ENCODE measurements at places on chromosomes 3 and 15. TPM values are rescaled to one million over a fixed set of nuclear protein-coding genes. Genes with fewer than 3 reads are reported as not detected.

DNA sequence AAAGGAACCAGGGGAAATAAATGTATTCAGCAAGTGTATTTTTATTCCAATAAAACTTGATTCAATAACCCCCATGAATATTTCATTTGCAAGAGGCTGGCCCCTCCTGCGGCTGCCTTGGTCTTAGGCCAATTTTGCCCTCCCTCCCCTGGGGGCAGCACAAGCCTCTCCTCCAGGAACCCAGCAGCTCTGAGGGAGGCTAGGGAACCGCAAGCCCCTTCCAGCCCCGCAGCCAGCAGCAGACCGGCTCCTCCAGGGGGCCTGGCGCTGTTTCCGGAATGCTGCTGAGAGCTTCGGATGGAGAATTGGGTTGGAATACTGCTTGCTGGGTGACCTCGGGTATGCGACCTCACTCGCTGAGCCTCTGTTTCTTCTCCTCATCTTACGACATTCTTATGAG, 150.1 kb downstream of the RAB11A start:
- no peak for DNase-seq

GRCh38 chr3:124781476-124782376, 51.5 kb downstream of the UMPS start:
- DNase-seq: no peak

DNA sequence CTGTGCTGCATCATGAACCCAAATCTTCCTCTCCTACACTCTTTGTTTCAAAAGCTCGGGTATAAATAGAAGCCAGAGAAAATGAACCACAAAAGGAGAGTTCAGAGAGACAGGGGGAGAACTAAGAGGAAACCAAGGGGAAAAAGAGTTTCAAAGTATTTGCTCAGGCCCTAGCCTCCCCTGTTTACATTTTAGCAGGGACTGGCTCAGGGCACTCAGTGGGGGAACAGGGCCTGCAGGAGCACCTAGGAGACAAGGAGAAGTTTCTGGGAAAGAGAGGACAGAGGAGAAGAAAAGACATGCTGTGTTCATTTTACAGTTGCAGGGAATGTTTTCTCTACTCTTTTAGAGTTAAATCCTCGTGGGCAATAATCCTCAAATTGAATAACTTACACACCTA, 8.5 kb upstream of the IL17RD start:
- DNase-seq: no peak

GRCh38 chr3:43994657-43995546, 246.8 kb upstream of the TOPAZ1 start:
- no peak for DNase-seq

DNA sequence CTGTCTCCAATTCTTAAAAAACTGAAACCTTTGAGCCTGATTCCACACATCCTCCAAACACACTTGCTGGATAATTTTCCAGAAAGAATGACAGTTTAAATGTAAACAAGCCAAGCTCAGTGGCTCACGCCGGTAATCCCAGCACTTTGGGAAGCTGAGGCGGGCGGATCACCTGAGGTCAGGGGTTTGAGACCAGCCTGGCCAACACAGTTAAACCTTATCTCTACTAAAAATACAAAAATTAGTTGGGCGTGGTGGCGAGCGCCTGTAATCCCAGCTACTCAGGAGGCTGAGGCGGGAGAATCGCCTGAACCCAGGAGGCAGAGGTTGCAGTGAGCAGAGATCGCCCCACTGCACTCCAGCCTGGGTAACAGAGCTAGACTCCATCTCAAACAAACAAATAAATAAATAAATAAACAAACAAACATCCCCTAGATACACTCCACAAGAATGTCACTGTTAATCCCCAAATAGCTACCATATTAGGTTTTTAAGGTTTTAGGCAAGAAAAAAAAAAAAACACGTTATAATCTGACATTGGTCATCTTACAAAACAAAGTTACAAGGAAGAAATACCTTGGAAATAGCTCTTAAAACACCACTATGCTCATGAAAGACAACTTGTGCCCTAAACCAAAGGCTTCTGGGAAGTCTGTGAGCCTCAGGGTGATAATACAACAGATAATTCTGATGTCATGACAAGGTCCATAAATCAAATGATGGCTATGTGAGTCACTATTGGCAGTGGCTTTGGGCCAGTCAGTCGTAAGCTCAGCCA, 13.2 kb downstream of the TNIK start:
- no peak for DNase-seq

DNA sequence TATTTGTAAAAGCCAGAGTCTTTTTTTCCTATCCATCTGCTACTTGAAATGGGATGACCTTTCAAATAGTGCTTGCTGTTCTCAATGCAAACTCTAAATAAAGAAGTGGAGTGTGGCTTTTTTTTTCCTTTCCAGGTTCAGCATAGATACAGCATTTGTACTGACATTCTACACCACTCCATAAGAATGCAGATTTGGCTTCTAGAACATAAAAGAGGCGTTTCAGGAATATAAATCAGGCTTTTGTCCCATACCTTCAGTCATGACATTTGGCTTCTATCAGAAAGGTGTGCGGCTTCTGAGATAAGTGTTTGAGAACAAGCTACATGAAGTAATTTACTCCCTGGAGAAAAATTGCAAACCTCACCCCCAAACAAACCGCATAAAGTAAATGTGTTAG, 553.1 kb downstream of the FHIT start:
- DNase-seq: no peak

- no peak for DNase-seq
These were observed 115.6 kb downstream of the FNDC3B start for GRCh38 chr3:172154768-172155664.

DNA sequence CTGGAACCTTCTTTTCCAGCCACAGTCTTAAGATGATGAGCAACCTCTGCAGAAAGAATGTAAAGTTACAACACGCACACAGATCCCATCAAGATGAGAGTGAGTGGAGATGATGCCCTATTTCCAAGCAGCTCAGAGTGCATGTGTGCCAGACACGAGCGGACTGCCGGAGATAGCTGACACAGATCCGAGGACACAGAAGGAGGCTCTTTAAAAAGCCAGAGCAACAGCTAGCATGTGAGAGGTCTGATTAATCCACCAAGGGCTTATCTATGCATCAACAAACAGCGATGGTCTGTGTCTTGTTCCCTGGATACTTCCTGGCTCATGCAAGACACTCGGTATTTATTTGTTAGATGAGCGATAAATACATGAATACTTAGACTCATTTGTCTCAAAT, 128.6 kb upstream of the DLG1 start:
- no peak for DNase-seq

GRCh38 chr3:116118475-116119169, 326.7 kb downstream of the LSAMP start:
- DNase-seq: no peak

GRCh38 chr3:35223632-35224394, 415.5 kb upstream of the ARPP21 start:
- no peak for DNase-seq

DNA sequence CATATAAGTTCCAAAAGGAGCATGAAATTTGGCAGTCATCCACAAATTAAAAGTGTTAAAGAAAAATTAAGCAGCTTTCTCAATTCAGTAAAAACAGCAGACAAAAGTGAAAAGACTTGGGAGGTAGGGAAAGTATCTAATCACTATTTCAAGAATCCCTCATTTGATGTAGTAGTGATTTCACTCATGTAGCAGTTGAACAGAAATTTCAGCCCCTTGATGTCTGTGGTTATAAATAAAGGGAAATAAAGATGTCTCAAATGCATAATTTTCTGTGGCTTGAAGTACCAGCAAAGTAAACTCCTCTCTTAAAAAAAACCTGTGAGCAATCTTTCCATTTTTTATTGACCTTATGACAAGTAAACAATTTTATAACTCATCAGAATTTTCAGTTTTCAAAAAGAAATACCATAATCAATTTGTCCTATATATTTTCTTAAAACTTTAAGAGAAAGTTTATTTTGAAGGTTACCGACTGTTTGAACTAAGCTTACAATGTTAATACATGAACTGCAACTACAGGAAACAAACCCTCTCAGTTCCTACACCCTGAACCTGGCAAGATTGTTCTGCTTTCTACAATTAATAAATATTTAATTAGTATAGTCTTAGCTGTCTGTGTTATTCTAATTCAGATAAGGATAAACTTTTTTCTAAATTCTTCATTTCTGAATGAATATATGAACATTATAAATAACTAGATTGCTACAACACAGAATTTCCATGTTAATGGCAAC, 94.2 kb downstream of the CBLB start:
- DNase-seq: no peak

GRCh38 chr3:163476179-163476578, 1602.1 kb downstream of the SI start:
- no peak for DNase-seq

DNA sequence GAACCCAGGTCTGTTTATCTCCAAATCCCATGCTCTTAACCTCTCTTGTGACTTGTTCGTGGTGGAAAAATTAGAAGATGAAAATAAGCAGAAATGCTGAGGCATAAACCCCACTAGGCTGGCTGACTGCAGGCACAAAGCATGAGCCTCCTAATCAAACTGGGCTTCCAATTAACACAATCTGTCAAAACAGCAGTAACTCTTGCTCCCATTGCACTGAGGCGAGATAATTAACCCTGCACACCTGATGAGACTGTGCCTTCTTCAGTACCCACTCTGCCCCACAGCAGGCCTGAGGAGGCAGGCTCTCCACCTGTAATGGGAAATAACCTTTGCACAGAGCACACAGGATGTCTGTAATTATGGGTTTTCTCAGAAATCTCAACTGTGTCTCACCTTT, 284.4 kb upstream of the WNT5A start:
- DNase-seq: no peak

DNA sequence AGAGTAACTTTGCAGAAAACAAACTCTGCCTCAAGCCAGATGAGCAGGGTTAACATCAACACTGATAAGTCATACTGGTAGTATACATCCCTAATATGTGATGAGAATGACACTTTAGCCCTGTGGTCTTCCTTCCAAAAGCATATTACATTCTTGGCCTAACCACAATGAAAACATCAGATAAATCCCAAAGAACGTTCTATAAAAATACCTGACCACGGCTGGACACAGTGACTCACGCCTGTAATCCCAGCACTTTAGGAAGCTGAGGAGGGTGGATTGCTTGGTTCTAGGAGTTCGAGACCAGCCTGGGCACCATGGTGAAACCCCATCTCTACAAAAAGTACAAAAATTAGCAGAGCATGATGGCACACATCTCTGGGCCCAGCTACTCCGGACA, 4.7 kb downstream of the TMCC1 start:
- DNase-seq: peak; percentile 77

DNA sequence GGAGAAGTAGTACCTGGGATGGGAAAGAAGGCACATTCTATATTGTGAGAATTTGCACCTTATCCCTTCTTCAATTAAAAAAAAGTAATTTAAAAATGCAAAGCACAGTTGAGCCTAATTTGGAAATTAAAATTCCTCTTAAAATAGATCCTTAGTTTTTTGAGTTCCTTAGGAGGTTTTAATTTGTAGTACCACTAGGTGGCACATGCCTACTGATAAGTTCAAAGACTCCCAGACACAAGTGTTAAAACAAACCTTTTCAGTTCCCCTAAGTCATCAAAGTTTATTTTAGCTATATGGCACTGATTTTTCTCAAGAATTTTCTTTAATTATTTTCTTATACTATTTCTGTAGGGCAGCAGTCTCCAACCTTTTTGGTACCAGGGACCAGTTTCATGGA, 127.6 kb upstream of the AZI2 start:
- DNase-seq: no peak

DNA sequence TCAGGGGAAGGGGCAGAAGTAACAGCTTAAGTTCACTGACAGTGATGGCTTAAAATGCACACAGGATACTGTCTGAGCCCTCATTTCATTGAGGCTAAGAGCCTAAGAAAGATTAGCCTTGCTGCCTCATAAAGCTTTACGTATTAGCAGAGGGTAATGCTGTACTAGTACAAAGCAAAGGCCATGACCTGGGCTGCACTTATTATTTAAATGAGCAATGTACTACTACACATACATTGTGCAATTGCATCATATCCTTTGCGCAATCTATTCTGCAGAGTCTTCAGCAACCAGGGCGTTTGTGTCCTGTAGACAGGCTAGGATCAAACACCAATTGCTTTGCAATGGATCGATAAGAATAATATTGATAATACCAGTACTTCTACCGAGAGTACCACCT, 221.8 kb downstream of the TPRG1 start:
- DNase-seq: no peak

DNA sequence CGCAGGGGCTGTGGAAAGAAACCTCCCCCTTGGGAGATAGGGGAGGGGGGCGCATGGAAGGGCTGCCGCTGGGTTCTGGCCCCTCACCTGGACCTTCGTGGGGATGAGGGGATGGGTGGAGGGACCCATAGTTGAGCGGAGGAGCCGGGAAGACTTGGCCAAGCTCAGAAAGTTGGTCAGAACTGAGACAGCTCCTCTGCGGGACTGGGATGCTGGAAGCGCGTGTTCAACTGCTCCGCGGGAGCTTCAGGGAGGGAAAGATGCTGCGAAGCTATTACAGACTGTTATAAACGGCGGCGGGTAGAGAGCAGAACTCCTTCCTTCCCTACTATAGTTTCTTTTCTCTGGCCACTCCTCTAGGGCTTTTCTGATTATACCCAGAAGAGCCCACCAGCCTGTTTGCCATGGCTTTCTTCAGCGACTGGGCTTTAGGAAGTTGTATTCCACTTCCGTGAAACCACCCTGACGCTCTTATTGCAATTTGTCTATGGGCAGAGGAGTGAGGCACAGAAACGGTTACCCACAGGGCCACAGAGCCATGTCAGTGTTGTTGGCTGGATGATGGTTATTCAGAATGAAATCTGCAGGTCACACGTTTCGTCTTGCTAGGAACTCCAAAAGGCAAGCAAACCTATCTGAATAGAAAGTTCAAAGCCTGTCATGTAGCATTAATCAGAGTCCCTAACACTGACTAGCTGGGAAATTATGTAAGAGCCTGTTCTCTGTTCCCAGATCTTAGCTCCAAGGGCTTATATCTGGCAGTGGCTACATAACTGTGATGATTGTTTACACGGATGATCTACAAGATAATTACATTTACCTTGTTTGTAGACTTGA, 1.1 kb downstream of the SYNPR start:
- DNase-seq: no peak

DNA sequence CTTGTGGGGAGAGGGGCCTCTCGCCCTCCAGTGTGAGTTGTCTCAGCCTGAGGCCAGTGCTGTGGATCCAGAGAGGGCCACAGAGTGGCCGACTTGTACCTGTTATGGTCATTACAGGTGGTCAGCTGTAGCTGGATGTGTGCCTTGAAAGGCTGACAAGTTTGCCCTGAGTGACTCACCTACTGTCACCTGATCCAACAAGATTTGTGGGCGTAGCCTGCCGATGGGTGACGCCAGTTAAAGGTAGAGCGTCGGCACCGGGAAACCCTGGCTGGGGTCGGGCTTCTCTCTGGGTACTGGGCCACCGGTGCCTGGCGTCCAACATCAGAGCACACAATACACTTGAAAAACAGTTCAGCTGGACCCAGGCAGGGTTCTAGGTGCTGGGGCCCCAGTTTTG, 2.8 kb upstream of the ISG20 start:
- DNase-seq: no peak

GRCh38 chr15:40793216-40793989, 13.5 kb upstream of the ZFYVE19 start:
- DNase-seq: peak; percentile 81

The CAMK2N2 gene
- total RNA-seq: not detected

The FOXB1 gene
- total RNA-seq: not detected

The NLGN1 gene
- 3.2 TPM for total RNA-seq

The FANCD2OS gene
- not detected for total RNA-seq

The UBXN7 gene
- total RNA-seq: 11.2 TPM

The FHIT gene
- not detected for total RNA-seq

The LRRIQ4 gene
- total RNA-seq: not detected
